ENCODE measurements at places on chromosomes 12 and 14. TPM values are rescaled to one million over a fixed set of nuclear protein-coding genes. Genes with fewer than 3 reads are reported as not detected.

DNA sequence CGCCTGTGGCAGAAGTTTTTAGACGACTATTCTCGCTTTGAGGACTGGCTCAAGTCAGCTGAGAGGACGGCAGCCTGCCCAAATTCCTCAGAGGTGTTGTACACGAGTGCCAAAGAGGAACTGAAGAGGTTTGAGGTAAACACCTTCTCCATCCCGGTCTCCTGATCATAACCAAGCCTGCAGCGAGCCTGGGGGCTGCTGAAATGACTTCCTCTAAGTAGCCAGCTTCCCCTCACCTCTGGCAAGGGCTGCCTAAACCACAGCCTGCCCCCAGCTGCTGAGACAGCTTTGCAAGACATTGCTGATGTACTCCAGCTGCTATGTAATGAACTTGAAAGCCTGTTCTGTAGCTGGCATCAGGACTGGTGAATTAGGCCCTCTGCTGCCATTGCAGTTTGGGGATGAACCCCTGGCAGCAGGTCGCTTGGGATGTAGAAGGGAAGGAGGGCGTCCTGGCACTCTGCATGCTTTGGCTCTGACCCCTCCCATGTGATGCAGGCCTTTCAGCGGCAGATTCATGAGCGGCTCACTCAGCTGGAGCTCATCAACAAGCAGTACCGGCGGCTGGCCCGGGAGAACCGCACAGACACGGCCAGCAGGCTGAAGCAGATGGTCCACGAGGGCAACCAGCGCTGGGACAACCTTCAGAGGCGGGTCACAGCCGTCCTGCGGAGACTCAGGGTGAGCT lies 84.6 kb downstream of the ESR2 start:
- no peak for DNase-seq

DNA sequence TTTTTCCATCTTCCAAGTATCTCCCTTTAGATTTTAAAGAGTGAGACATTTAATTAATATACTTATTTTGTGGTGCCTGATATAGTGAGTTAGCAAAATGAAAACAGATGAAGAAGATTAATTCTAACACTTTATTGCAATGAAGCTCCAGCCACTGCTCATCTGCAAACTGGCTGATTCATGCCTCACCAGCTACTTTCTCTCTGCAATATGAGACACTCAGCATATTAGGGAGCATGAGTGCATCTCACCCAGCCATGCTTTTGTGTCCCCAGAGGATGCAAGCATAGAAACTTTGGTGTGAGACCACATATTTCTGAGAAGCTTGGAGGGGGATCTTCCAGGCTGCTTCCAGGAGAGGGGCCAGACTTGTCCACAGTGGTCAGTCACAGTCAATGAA lies 148.6 kb downstream of the BMP4 start:
- no peak for DNase-seq

GRCh38 chr12:130169256-130169655 lies 7.0 kb downstream of the FZD10 start:
- DNase-seq: no peak

DNA sequence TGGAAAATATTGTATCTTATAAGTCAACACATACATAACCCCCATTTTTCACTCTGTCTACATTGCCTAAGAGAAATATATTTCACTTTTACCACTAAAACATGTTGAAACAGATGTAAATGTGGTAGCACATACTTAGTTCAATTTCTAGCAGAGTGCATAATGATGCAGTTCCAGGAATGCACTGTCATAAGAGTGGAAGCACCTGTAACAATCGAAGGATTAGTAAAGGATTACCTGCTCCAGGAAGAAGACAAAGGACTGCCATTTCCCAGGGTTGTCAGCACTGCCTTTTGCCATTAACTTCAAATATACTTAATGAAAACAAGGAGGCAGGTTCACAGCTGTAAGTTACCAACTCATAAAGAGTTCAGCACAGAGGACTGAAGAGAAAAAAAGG lies 24.6 kb downstream of the DAD1 start:
- no peak for DNase-seq

DNA sequence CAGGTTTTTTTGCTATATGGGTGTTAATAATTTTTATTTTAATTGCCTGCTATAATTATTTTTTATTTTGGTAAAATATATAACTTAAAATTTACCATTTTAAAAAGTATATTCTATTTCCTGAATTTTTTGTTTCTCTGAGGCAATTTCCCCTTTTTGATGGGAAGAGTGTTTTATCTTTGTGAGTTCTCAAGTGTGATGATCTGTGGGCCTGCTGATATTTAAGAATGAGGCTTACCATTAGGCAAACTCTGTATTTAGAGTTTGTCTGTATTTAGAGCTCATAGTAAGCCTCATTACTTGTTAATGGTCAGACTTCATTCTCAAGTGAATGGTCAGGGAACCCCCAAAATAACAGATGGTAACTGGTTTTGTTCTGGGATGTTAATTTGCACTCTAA lies 48.0 kb downstream of the WNK1 start:
- no peak for DNase-seq

DNA sequence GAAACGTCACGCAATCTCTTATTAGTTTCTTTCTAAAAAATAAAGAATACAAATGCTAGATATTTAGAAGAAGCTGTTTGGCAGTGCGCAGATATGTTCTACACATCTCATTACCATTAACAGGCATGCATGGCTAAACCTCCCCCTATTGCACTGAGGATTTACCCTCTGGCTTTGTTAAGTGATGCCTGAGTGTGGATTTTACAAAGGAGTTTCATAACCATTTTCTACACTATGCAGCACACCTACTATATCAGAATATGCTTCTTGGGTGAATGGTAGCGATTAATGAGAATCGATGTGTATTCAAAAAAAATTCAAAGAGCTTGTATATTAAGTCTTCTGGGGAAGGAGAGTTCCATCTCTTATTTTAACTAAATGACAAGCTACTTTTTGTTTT lies 1.1 kb upstream of the RMST start:
- no peak for DNase-seq

DNA sequence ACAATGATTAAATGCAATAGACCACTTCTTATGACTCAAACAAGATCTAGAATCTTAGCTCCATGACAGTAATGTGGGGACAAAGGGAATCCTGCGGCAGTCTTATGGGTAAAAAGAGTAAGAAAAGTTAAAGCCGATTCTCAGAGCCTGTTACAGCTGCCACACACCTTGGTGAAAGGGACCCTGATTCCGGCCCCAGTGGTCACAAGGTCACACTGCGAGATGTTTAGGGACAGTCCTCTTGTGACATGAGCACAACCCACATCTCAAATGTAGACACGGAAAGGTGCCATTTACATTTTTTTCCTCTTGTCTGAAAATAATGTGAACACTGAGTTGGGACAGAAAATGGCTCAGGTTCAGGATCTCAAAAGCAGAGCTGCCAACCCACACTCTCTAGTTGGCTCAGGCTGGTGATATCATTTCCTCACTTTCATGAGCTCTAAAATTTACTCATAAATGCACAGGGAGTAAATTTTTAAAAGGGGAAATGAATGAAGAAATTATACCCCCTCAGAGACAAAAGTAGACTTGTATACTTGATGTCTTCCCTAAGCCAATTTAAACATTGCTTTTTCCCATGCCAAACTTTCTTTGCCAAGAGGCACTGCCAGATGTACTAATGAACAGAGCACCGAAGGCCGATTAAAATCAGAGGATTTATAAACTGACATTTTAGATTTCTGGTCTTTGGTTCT lies 113.1 kb upstream of the OVCH1 start:
- DNase-seq: no peak

GRCh38 chr12:132710405-132711079 lies at the start of gene PGAM5:
PGAM5 (plus strand) TSS chr12:132710842; CDS start chr12:132710877, 35 bp downstream.
- peak; percentile 94 for DNase-seq

DNA sequence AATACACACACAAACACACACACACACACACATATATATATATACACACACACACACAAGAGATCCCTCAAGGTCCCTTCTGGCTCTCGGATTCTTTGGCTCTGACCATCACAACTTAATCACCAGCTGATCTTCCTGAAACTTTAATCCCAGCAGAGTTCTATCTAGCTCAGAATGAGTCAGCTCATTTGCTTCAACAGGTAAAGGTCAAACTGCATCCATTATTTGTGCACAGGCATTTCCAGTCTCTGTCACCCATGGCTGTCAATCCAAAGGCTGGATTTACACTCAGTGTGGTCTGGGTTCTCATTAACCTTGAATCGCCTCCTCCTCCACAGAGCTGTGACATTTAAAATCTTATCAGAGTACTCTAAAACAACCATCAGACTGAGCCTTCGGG lies 113.3 kb upstream of the TMPO start:
- DNase-seq: no peak

- DNase-seq: no peak
Measured at GRCh38 chr12:50053583-50053982, 3.8 kb upstream of the ASIC1 start.

The TAS2R42 gene
- total RNA-seq: not detected

The TSPAN19 gene
- total RNA-seq: not detected

The CISTR gene
- not detected for total RNA-seq

The KRT8 gene
- not detected for total RNA-seq

The CERS5 gene
- 64.2 TPM for total RNA-seq

The KRT72 gene
- total RNA-seq: not detected

The VWF gene
- total RNA-seq: not detected

The RESF1 gene
- 66.2 TPM for total RNA-seq

The RPL10L gene
- total RNA-seq: not detected
